Hypothalamus (tissue), 51 donors: ENCODE measurements at places on chromosomes 6 and 20.

DNA sequence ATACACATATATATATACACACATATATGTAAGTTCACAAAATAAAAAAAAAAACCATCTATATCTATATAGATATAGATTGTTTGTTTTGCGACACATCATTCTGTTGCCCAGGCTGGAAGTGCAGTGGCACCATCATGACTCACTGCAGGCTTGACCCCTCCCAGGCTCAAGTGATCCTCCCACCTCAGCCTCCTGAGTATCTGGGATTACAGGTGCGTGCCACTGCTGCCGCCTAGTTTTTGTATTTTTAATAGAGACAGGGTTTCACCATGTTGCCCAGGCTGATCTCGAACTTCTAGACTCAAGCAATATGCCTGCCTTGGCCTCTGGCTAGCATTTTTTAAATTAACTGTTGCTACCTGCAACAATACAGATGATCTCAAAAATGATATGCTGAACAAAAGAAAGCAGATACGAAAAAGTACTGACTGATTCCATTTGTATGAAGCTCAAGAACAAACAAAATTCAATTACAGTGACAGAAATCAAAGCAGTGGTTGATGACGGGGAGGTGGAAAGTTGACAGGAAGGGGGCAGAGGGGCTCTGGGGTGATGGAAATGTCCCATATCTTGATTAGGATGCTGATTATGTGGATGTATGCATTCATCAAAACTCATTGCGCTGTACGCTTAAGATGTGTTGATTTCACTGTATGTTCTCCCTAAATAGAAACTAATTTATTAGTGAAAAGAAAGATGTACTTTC, 49.6 kb downstream of the ATXN1 start:
- DNase-seq: no peak

GRCh38 chr20:51608061-51608460, 65.5 kb upstream of the NFATC2 start:
- no peak for DNase-seq

- no peak for DNase-seq
These were observed 5.6 kb downstream of the ABHD16A start for GRCh38 chr6:31697555-31697954.

DNA sequence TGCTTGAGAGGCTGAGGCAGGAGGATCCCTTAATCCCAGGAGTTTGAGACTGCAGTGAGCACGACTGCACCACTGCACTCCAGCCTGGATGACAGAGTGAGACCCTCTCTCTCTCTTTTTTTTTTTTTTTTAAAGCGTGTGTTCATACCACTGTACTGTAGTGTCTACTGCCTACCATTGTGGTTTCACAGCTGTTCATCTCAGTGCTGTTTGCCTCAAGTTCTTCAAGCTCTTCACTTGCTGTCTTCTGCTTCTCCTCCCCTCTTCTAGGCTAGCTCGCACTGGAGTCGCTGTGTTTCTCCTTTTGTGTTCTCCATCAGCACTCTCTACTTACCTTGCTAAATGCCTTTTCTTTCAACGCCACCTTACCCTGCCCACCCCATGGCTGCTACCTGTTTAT, 7.4 kb downstream of the FOXO3 start:
- DNase-seq: no peak

GRCh38 chr20:42567409-42567808, 622.3 kb downstream of the PTPRT start:
- DNase-seq: no peak

DNA sequence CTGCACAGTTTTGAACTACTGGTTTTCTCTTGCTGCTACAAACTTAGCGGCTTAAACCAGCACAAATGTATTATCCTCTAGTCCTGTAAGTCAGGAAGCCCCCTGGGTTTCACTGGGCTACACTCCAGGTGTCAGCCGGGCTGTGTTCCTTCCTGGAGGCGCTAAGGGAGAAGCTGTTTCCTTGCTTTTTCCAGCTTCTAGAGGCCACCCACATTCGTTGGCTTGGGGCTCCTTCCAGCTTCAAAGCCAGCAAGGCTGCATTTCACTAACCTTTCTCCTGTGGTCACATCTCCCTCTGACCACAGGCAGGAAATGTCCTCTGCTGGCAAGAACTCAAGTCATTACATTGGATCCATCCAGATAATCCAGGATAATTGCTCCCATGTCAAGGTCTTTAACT, 350.6 kb upstream of the PLCB4 start:
- no peak for DNase-seq

DNA sequence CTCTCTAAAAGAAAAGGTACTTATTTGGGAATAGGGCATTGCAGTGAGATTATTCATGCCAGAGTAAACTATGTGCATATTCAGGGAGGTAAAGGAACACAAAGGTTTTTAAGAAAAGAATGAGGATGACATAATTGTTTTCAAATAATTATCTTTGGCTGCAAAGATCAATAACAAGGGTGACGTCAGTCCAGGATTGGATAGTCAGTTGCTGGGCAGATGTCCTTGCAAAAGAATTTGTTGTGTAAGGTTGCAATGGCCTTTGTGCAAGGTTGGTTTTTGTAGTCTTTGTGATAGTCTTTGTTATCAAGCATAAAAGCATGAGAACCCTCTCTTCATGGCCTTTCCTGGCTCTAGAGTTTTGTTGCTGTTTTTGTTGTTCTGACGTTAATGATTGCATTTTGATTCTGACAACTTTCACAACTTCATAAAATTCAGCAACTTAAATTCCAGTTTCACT, 17.7 kb downstream of the LOC128125822 start:
- DNase-seq: no peak

DNA sequence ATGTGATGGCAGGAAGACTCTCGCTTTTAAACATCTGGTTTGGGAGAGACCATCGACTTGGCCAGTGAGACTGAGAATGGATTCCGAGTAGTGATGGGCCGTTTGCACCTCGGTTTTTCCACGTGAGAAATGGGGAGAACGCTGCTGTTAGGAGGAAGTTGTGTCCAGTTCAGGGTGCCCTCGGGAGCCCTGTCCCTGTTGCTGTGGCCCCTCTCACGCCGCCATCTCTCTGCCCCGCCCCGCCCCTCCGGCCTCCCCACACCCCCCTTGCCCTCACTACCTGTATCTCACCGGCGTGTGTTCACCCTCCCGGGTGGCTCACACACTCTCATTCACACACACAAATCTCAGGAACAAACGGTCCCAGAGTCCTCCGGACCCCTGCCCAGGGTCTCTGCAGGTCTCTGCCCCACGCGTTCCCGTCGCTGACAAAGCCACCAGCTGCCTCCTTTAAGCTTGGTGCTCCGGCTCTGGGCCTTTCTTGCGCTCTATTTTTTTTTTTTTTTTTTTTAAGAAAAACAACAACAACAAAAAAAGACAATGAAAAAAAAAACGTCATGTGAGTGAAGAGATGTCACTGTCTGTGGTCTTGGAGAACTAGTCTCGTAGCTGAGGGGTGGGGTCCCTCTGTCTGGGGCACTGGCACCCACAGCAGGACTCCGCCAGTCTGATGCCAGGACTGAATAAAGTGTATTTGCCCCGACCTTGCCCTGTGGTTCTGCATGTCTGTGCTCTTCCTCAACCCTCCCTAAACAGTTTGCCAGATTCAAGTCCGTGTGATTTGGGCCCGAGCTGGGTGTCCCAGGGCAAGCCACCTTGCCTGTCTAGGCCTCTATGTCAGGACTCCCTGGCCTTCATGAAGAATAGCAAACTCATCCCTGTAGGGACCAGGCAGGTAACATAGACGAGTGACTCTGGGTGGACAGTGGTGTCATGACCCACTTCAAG, 2.9 kb downstream of the SOX12 start:
- no peak for DNase-seq

GRCh38 chr6:148405894-148406293, 63.3 kb downstream of the SASH1 start:
- no peak for DNase-seq

DNA sequence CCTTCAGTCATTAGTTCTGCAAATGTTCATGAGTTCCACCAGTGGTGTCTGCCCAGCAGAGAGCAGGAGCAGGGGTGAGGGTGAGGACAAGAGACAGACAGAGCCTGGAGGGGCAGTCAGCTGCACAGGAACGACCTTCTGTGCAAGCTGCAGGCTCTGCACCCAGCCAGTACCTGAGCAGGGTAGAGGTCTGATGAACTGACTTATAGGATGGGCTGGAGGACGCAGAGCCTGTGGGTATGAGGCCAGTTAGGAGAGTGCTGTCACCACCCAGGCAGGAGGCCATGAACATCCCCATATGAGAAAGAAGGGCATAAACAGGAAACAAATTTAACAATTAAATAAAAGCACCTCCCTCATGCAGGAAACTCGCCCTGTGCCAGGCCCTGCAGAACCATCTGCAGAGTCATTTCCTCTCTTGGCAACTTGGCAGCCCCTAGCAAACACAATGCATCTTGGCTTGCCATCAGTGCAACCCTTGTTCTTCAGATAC, 17.9 kb downstream of the C6orf15 start:
- DNase-seq: no peak

DNA sequence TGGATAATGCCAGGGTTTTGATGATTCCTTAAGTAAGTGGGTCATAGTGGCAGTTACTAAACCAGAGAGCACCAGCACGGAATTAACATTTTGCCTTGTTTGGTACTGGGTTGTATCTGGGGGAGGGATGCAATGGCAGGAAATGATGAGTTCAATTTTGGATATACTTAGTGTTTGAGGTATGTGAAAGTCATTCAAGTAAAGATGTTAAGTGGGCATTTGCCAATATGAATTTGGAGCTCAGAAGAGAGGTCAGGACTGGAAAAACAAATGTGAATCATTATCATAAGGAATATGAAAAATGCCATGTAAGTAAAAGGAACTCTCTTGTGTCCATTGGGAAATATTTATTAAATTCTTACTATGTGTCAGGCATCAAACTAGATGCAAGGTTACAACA, 6.2 kb downstream of the PXT1 start:
- no peak for DNase-seq

GRCh38 chr6:53746442-53747103, 48.2 kb upstream of the LRRC1 start:
- no peak for DNase-seq

GRCh38 chr6:135267085-135267484, 86.0 kb downstream of the MYB start:
- DNase-seq: no peak

- DNase-seq: no peak
These were observed 50.8 kb downstream of the PSMG4 start for GRCh38 chr6:3309391-3310050.

- no peak for DNase-seq
These were observed 522.2 kb upstream of the JAG1 start for GRCh38 chr20:11195899-11196558.

DNA sequence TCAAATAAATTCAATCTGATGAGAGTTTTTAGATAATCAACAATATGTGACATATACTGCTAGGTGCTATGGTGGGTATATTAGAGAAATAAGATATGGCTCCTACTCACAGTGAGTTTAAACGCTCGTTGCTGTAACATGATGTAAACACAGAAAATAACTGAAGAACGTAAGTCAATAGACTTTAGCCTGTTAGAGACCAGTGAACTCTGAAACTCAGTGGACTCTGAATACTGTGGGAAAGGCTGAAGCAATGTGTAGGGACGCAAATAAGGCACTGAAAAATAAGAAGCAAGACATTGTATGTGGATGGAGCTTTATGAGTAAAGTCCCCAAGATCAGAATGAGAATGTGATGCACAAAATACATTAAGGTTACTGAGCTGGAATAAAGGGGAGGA, 431.6 kb downstream of the TFAP2B start:
- DNase-seq: no peak

DNA sequence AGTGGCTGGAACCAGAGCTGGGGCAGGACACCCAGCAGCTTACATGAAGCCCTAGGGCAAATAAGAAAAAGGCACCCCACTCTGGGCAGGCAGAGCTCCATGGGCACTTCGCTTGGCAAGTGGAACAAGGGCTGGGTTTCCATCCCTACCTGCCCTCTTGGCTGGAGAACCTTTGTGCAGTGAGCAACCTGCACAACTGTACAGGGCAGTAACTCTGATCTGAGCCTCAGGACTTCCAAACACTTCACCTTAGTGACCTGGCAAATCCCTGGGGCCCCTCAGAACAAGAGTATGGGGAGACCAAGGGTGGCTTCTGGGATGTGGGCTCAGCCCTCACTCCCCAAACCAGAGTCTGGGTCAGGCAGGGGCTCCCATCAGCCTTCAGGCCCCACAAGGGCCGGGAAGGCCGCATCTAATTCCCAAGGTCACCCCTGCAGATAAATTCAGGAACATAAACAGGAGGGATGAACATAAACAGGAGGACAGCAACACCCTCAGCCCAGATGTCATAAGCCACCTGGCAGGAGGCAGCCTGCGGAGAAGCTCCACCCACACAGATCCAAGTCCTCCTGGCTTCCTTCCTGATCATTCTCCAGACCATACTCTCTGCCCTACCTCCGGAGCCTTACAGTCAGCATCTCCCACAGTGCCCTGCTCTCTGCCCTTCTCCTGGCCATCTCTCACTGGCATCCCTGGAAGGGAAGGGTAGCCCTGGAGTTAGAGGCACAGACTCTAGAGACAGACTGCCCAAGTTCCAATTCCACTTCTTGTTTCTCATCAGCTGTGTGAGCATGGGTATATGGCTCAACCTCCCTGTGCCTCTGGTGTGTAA, 37.5 kb downstream of the HNF4A start:
- DNase-seq: no peak

- DNase-seq: no peak
These were observed 102.2 kb upstream of the CCDC28A start for GRCh38 chr6:138671351-138671750.

DNA sequence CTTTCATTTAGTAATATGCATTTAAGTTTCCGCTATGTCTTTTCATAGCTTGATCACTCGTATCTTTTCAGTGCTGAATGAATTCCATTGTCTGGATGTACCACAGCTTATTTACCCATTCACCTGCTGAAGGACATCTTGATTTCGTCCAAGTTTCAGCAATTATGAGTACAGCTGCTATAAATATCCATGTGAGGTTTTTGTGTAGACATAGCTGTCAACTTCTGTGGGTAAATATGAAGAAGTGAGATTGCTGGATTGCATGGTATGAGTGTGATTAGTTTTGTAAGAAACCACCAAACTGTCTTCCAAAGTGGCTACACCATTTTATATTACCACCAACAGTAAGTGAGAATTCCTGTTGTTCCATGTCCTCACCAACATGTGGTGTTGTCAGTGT, 79.2 kb upstream of the STMND1 start:
- no peak for DNase-seq

GRCh38 chr6:151709329-151709728, 98.2 kb upstream of the ESR1 start:
- DNase-seq: no peak

GRCh38 chr6:16769131-16769985, 8.1 kb upstream of the ATXN1 start:
- no peak for DNase-seq

GRCh38 chr20:822651-823573, 10.6 kb upstream of the FAM110A start:
- no peak for DNase-seq

DNA sequence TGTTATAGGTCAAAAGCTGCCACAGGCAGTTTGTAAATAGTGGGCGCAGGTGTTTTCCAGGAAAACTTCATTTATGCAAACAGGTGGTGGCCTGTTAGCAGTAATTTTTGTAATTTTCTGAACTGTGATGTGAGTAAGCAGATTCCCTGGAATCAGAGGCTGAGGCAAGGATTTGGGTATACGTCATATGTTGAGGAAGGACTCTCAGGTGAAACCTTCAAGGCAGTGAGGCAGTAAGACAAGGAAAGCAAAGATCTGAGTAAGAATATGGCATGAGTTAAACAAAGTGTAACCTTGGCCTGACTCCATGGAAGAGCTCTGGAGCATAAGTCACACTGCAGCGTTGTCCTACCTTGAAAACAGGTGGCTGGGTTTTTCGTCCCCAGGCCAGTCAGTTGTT, 291.1 kb upstream of the BTBD3 start:
- no peak for DNase-seq
